ENCODE measurements at places on chromosomes 2 and 18. TPM values are rescaled to one million over a fixed set of nuclear protein-coding genes. Genes with fewer than 3 reads are reported as not detected.

- DNase-seq, result no peak
These were observed 37.2 kb upstream of the MRPL33 start for GRCh38 chr2:27734305-27734704.

DNA sequence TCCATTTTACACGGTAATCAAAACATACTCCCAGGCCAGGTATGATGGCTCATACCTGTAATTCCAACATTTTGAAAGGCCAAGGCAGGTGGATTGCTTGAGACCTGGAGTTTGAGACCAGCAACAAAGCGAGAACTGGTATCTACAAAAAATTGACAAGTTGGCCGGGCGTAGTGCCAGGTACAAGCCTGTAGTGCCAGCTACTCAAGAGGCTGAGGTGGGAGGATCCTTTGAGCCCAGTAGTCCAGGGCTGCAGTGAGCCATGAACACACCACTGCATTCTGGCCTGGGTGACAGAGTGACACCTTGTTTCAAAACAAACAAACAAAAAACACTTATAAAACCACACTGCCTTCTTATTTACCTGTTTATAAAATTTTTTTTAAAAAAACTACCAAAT, 80.8 kb downstream of the GAREM1 start:
- DNase-seq, result no peak

DNA sequence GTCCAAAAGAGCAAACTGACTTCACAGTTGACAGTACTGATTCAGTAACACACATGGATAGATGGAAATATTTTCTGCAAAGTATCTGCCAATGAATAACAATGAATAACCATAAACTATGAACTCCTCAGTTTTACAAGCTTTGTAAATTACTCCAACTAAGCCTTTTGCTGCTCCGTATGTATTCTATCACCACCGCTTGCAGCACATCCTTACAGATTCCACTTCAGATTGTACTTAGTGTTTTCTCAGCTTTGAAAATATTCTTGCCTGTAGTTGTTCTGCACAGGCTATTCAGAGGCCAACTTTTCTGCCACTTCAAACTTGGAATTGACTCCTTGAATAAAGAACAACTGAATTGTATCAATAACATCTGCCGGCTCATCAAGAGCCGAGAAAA, 36.2 kb downstream of the TLK1 start:
- DNase-seq, result no peak

DNA sequence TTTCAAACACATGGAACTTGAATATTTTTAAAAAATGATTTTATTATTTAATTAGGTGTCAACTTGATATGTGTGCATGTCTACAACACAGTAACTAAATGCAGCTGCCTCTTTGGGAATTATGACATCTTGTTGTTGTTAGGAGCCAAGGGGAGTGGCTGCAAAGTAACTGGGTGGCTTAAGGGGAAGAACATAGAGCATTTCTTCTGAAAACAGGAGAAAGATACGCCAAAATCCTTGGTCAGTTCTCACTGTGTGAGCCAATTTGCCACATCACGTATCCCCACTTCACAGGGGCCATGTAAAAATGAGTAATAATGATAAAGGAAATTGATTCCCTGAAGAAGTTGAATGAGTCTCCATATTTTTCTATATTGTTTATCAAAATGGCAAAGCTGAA, 309.8 kb upstream of the COL3A1 start:
- DNase-seq, result no peak

The GTF2A1L gene
- 0.85 TPM for polyA plus RNA-seq

The LIMS2 gene
- polyA plus RNA-seq, result 41.3 TPM

The ME2 gene
- 27.8 TPM for polyA plus RNA-seq

All from forelimb muscle (tissue), 1 donor.